ENCODE measurements at places on chromosomes 3 and 15.

- DNase-seq = no peak
Observed at GRCh38 chr3:45204136-45204535, 22.0 kb downstream of the TMEM158 start.

- DNase-seq = no peak
Observed at GRCh38 chr3:160009525-160009924, 20.9 kb downstream of the IL12A start.

GRCh38 chr15:81105545-81105944 is 28.5 kb upstream of the CFAP161 start:
- no peak for DNase-seq

GRCh38 chr3:52774066-52774713 is 3.2 kb upstream of the ITIH1 start:
- no peak for DNase-seq

- no peak for DNase-seq
Observed at GRCh38 chr3:69305011-69305410, 80.9 kb downstream of the FRMD4B start.

DNA sequence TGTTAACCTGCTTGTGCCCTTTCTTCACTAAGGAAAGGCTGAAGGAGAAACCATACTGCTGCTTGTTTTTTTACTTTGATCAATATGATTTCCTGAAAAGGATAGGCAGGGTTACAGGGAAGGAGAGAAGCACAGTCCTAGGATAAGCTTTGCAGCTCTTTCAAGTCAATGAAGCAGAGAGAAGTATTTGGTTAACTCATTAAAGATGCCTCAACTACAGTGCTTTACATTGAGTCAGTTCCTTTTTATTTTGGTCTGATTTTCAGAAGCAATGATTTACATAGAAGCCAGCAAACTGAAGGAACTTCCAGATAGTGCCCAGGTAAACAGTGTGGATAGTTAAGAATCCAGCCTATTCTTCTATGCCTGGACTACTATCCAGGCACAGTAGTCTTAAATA is 64.8 kb downstream of the ARIH1 start:
- no peak for DNase-seq

GRCh38 chr15:40045572-40046217 is 6.7 kb upstream of the SRP14 start:
- DNase-seq = no peak

GRCh38 chr15:86377914-86378313 is 298.2 kb downstream of the AGBL1 start:
- DNase-seq = no peak

GRCh38 chr15:101464999-101465669 is 24.4 kb downstream of the PCSK6 start:
- no peak for DNase-seq

- no peak for DNase-seq
Observed at GRCh38 chr15:63221346-63221745, 31.9 kb downstream of the RAB8B start.

DNA sequence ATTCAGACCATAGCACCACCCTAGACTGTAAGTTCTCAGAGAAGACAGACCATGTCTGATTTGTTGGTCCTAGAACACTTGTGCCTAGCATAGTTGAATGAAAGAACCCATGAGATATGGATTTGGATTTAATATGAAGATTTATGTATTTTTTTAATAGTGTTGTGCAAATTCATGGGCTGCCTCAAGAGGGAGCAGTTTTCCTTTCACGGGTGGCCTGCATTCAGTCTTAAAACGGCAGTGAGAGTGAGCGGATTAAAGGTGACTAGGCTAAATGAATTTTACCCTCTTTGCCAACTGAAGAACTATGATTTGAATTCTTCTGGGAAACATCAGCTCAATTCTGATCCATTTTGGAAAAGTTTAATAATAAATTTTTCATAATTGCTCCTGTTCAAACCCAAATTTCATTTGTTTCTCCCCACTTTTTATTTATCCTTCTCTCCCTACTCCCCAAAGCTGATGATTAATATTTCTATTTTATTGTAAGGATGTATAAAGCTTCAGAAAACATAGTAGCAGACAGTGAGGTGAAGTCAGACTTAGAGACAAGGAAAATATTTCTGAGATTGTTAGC is 67.3 kb downstream of the MORC1 start:
- no peak for DNase-seq

GRCh38 chr3:186532598-186533072 is 11.5 kb downstream of the CRYGS start:
- DNase-seq = no peak

GRCh38 chr15:48388016-48388851 is 57.0 kb downstream of the DUT start:
- no peak for DNase-seq

Data from dorsolateral prefrontal cortex (tissue), 122 donors.